ENCODE measurements at places on chromosomes 1 and 21. TPM values are rescaled to one million over a fixed set of nuclear protein-coding genes. Genes with fewer than 3 reads are reported as not detected.

The ATP8B2 gene
- 24.5 TPM for polyA plus RNA-seq

The TMPRSS3 gene
- 2.1 TPM for polyA plus RNA-seq

DNA sequence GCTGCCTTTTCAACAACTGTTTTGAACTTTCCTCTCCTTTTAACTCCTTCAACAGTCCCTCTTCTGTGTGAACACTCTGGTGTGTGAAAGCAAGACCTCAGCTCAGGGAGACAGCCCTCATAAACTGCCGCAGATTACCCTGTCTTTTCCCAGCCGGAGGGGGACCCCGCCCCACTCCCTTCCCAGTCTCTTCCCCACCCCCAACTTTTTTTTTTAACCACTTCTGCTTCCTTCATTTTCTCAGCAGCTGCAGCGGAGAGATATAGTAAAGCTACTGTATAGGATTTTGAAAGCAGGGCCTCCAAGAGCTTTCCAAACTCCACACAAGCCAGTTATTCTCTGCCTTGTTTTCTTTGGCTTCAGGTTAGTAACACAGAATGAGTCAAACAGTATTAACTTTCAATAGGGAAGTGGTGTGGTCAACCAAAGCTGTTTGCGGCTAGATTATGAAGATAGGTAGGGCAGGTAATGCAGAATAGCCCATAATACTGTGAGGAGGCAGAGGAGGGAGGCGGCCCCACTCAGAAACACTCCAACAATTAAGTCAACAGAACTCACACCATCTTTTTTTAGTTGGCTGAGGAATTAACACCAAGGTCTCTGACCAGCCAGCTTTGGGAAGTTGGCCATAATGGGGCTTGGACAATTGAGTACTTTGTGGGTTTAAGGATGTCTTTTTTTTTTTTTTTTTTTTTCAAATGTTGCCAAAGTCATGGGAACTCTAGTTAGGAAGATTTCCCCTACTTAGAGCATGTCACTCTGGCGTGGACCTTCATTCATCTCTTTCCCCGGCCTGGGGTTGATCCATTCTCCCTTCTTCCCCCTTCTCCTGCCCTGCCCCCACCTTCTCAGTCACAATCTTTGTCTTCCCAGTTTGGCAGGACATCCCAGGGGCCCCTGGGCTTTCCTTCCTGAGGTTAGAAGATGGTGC, 177.0 kb downstream of the CLIC6 start:
- no peak for DNase-seq

GRCh38 chr1:194802572-194802971, 1616.2 kb upstream of the B3GALT2 start:
- no peak for DNase-seq

- no peak for DNase-seq
Observed at GRCh38 chr1:180208264-180208663, 21.8 kb upstream of the LHX4 start.

DNA sequence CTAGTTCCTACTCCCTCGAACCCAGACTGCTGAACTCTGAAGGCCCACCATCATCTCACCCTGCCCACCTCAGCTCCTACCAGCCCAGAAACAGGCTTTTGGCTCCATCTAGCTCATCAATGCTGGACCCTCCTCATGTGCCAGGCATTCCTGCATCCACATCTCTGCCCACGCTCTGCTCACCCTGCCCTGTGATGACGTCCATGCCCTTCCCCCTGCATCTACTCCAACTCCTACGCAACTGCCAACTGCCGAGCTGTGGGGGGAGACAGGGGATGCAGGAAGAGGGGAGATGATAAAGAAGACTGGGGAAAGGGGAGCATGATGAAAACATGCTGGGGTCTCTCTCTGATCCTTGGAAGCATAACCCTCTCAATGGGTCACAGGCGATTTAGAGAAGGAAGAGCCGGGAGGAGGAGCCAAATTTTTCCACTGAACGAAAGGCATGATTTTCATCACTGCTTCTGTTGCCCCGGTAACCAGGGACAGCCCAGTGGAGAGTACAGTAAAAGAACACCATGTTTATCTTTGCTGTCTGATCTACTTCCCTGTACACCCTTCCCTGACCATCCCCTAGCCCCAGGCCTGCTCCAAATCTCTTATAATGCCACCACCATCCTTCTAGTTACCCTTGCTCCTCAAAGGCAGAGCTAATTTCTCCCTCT, 44.3 kb downstream of the CD34 start:
- no peak for DNase-seq

GRCh38 chr1:47468709-47469389, 31.0 kb downstream of the FOXD2 start:
- no peak for DNase-seq

DNA sequence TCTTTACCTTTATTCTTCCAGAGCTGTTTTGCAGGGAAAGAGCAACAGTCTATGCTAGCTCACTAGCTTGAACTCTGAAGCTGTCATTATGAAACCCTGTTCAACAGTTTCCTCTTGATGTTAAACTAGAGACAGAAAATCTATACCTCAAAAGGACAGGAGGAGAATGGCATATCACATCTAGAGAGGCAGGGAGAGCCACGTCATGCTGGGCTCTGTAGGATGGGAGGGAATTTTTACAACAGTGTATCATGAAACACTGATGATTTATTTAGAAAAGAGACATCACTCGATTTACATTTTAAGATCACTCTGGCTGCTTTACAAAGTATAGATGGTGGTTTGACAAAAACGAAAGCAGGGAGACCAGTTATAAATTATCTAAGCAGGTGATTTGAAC, 224.9 kb upstream of the COA6 start:
- DNase-seq: no peak

GRCh38 chr1:5611431-5611830, 380.8 kb downstream of the NPHP4 start:
- DNase-seq: no peak
